Mammary epithelial cell (primary cell): ENCODE measurements at places on chromosomes 7 and 10. TPM values are rescaled to one million over a fixed set of nuclear protein-coding genes. Genes with fewer than 3 reads are reported as not detected.

Gene PRKAR2B
- total RNA-seq: not detected in 2 replicates

Gene CDC14C
- total RNA-seq: 0.17 TPM

Gene EPO
- not detected in 2 replicates for total RNA-seq

Gene ZNF853
- total RNA-seq: 0.67 TPM

Gene COPS6
- 32.7 TPM for total RNA-seq

Gene SPDYE2
- not detected for total RNA-seq

Gene TET1
- total RNA-seq: 1.8 TPM

Gene TRDMT1
- 3.5 TPM for total RNA-seq

Gene CDHR1
- 8.8 TPM for total RNA-seq

Gene LAMB4
- total RNA-seq: 1.0 TPM

Gene FZD8
- 8.9 and 17.8 TPM in 2 replicates for total RNA-seq

Gene ATXN7L1
- 8.6 and 10.9 TPM in 2 replicates for total RNA-seq

Gene COL28A1
- 0.17 TPM for total RNA-seq

Gene ZCCHC24
- total RNA-seq: 7.3 TPM

Gene ANLN
- total RNA-seq: 35.0 and 113 TPM in 2 replicates

Gene LRRC4
- under 0.01 TPM for total RNA-seq

Gene KLF14
- total RNA-seq: not detected in 2 replicates

Gene NOS3
- total RNA-seq: not detected in 2 replicates

Gene ANKRD61
- not detected in 2 replicates for total RNA-seq

Gene HACD1
- total RNA-seq: 35.4 and 36.1 TPM in 2 replicates

Gene SPDYE1
- not detected in 2 replicates for total RNA-seq

Gene TMEM270
- total RNA-seq: not detected in 2 replicates

Gene SNCG
- 54.0 TPM for total RNA-seq

Gene ANKMY2
- total RNA-seq: 11.0 and 12.3 TPM in 2 replicates

Gene NOC3L
- 19.0 TPM for total RNA-seq

Gene SOSTDC1
- total RNA-seq: 0.73 TPM in 1 of 2 replicates, not detected in the other

Gene DDC
- not detected for total RNA-seq

Gene SPRN
- 3.7 TPM for total RNA-seq

Gene AKR1D1
- not detected in 2 replicates for total RNA-seq

Gene LRMDA
- total RNA-seq: not detected in 2 replicates

Gene PSD
- total RNA-seq: 0.50 TPM

Gene VWDE
- total RNA-seq: 3.6 and 3.9 TPM in 2 replicates

Gene NKX1-2
- total RNA-seq: 5.2 TPM

Gene NDUFB8
- 167 and 199 TPM in 2 replicates for total RNA-seq

Gene MALRD1
- total RNA-seq: 0.83 TPM

Gene PITX3
- total RNA-seq: not detected

Gene HOXA5
- total RNA-seq: 6.7 and 9.1 TPM in 2 replicates

Gene GATA3
- total RNA-seq: 20.6 and 20.8 TPM in 2 replicates

Gene FAM25A
- 4.1 and 6.8 TPM in 2 replicates for total RNA-seq

Gene PGAM2
- not detected in 2 replicates for total RNA-seq

Gene ARL3
- total RNA-seq: 8.7 TPM in 2 replicates

Gene SPDYE6
- not detected for total RNA-seq

Gene MYH16
- total RNA-seq: under 0.01 TPM

Gene CYREN
- total RNA-seq: 45.2 TPM

Gene ERVW-1
- total RNA-seq: not detected in 2 replicates

Gene TSPAN12
- 0.29 and 1.2 TPM in 2 replicates for total RNA-seq

Gene CPA4
- total RNA-seq: 495 TPM

Gene JAKMIP3
- 0.50 TPM for total RNA-seq

Gene LOXL4
- not detected in 2 replicates for total RNA-seq

Gene CRTAC1
- not detected in 2 replicates for total RNA-seq

Gene HEPACAM2
- not detected in 2 replicates for total RNA-seq

Gene ZNF479
- not detected for total RNA-seq

Gene OR2A42
- not detected for total RNA-seq

Gene HERC4
- total RNA-seq: 88.7 TPM

Gene IGFBP1
- under 0.01 TPM for total RNA-seq

Gene CACNB2
- not detected in 2 replicates for total RNA-seq

Gene PRLHR
- total RNA-seq: not detected in 2 replicates
